ENCODE measurements at places on chromosomes 16 and 17.

GRCh38 chr16:72925631-72925979 is 122.3 kb downstream of the ZFHX3 start:
- no peak for DNase-seq

DNA sequence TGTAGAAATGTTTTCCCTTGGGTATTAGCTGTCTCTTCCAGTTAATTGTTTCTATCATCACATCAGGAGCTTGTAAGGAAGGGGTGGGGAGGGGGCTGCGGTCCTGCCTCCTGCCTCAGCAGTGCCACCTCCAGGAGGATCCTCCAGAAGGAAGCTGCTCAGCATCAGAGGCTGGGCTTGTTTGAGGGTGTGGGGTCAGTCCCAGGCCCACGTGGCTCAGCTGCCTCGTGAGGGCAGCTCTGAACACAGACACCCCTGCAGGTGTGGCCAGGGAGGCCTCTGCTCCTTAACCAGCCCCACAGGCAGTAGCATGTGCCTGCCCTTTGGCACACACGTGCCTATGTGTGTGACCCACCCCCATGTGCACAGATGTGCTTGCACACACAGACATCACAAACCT is 46.3 kb downstream of the MRM1 start:
- no peak for DNase-seq

DNA sequence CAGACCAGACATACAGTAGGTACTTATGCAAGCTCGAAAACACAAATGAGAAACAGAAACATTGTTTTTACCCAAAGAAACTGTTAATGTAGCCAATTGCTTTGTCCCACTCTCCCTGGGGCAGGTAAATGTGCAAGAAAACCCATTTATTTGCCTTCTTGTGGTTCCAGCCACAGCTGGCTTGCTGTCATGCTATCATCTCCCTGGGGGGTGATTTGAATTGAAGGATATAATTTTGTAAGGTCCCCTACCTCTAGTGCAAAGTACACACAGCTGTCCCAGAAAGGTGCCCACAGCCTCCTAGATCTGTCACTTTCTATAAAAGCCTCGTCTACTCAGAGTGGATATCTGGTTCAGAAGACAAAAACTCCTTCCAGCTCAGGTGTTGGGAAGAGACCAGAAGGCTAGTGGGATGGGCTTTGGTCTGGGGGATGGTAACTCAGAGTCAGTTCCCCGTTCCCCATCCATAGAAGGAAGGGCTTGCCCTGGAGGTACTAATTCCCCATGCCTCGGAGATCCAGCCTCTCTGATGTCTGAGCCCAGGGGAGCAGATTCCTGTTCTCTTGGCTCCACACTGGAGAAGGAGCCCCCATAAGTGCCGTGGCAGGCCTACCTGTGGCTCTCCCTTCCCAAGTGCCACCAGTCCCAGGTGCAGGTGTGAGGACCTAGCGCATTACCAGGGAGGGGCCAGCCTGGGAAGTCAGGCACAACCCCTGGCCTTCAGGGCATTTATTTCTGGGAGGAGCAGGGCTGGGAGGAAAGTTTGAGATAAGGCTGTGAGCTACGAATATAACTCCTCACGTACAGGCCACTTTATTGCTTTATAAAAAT is 2.4 kb upstream of the PRR15L start:
- DNase-seq = no peak

DNA sequence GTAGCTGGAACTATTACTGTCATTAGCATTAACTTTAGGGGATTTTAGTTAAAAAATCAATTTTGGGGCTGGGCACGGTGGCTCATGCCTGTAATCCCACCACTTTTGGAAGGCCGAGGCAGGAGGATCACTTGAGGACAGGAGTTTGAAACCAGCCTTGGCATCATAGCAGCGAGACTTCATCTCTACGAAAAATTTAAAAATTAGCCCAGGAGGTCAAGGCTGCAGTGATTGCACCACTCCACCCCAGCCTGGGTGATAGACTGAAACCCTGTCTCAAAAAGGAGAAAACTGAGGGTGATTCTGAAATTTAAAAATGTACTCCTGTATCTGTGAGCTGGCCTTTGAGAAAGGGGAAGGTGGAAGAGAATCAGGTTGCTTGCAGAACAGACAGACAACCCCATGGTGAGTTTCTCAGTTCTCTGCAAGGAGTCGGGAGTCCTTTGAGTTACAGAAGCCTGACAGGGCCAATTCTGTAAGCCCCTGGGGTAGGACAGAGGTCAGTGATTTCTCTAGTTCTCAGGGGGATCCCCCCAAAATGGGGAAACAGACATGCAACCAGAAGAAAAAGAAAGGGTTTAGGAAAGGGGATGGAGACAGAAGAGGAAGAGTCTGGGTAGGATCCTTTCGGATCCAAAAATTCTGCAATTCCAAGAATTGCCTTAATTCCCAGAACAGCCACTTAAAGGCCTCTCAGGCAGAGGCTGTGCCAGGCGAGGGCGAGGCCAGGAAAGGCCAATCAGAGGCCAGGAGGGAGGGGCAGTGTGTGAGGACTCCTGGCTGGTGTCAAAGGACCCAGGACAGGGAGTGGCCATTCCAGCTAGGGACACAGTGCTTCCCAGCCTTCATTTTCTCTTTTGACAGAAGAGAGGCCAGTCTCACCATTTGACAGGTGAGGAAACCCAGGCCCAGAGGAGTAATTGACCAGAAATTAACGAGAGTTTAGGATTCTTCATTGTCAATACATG is 6.7 kb downstream of the NUPR1 start:
- DNase-seq = no peak

- DNase-seq = peak; percentile 72
These were observed 23.2 kb downstream of the TMEM92 start for GRCh38 chr17:50297407-50297865.

Data from CD4-positive, alpha-beta T cell (primary cell).